SIG-M5 (cell line): ENCODE measurements at places on chromosomes 1 and 21.

DNA sequence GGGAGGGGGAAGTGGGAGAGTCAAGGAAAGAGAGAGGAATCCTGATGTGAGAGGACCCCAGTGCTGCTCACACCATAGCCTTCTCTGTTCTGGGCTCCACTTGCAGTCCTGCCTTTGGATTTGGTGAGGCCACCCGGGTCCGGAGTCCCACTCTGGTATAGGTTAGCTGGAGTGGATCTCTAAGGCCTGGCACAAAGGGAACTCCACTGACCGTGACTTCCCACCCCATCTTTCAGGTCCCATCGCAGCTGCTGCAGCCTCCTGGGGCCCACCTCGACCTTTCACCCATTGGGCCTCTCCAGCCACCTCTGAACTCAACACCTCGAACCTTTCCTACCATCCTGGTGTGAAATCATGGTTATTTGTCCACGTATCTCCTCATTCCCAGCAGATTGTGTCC, 324.4 kb downstream of the MATN1 start:
- DNase-seq = no peak

DNA sequence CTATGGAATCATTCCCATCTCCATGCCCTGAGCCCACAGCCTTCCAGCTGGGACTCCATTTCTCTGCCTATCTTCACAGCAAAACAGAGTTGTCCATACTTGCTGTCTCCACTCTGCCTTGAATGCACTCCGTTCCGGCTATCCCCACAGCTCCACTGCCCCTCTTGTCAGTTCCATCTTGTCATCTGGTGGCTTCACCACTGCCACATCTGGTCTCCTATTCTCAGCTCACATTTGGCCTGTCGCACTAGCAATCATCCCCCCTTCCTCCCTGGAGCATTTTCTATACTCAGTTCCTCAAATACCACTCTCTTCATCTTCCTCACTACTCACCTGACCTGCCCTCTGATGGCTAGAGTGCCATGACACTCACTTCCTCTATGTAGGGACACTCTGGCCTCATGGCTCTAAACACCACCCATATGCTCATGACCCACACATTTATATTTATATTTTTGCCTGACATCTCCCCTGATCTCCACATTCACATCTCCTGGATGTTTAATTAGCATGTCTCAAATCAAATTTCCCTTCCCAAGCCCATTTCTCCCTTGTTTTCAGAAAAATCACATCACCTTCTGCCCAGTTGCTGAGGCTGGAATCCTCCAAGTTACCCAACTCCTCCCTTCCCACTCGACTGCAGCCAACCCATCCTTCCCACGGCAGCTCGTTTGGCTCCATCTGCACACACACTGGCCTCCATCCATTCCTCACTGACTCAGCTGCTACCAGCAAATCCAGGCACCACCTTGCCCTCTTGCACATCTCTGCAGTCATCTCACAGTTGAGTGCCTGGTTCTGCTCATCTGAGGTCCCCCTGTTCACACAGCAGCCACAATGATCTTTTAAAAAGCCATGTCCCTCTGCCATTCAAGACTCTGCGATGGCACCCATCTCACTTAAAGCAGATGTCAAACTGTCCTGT, 6.1 kb downstream of the ZNF692 start:
- DNase-seq = no peak

DNA sequence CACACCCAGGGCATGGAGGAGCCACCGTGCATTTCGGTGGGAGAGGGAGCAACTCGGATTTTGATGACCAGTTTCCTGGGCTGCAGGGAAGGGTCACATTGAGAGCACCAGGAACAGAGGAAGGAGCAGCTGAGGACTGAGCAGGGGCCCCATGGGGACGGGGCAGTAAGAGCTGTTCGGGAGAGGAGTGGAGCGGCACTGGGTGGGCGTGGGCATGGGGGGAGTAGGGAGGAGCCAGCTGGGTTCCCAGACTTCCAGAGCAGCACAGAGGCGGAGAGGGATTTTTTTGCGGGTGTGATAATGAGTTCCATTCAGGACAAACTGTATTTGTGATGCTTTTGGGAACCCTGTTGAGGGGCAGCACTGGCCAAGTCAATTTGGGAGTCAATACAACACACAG, 17.4 kb upstream of the GPR153 start:
- DNase-seq = no peak

DNA sequence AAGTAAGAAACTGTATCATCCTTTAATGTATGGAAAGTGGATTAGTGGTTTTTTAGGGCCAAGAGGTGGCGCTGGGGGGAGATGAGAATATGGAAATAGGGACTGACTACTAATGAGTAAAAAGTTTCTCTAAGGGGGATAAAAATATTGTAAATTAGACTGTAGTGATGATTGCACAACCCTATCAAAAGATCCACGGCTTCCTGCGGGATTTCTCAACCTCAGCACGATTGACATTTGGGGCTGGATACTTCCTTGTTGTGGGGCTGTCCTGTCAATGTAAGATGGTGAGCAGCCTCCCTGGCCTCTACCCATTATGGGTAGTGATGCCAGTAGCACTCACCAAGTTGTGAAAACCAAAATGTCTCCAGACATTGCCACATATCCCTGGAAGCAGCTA, 36.0 kb upstream of the PRDM2 start:
- DNase-seq = no peak

GRCh38 chr21:15014221-15014620, 50.6 kb downstream of the NRIP1 start:
- no peak for DNase-seq
